Pancreas (tissue), 10 donors: ENCODE measurements at places on chromosomes 16 and 17.

DNA sequence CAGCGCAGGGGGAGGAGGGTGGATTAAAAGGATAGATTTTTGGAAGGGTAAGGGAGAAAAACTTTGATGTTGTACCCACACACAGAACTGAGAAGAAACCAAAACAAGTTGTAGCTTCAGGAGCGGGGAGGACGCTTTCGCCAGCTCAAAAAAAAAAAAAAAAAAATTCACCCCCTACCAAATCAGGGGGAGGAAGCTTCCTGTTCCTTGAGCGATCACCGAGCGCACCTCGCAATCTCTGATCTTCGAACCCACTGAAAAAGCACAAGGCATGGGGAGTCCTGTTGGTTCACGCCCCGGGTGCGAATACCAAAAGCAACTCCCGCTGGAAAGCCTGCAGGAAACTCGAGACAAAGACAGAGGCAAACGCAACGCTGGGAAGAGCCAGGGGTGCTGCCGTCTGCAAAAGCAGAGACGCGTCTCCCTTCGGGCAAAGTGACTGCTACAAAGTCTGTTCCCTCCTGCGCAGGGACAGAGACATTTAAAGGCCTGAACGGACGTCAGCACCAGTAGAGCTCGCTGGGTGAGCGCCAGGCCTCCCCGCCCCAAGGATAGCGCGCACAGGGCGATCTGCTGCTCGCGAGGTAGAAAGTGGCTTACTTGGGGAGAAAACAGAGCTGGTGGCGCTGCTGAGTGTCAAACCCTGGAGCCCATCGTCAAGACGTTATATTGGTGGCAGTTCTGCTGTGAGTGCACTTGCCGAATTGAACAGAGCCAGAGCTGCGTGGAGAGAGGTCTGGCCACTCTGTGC is 190.4 kb downstream of the USP22 start:
- DNase-seq: no peak

- no peak for DNase-seq
Measured at GRCh38 chr17:79600681-79601131, 10.1 kb downstream of the RBFOX3 start.

GRCh38 chr16:17265154-17265553 is 205.6 kb downstream of the XYLT1 start:
- DNase-seq: no peak

DNA sequence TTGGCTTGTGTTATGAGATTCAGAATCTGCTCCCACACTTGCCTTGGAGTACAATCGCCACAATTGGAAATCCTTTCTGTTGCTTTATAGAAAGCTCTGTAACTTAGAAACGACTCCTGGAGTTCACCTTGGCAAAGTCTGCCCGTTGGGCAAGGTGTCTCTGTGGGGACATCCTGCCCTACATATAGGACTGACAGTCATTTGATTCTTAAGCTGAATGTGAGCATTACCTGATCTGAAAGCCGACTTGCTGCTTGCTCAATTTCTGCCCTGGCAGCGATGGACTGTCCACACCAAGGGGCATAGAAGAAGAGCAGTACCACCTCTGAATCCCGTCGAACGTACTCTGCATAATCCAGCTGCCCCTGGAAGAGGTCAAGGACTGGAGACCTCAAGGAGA is 6.9 kb downstream of the TXNDC11 start:
- DNase-seq: no peak

DNA sequence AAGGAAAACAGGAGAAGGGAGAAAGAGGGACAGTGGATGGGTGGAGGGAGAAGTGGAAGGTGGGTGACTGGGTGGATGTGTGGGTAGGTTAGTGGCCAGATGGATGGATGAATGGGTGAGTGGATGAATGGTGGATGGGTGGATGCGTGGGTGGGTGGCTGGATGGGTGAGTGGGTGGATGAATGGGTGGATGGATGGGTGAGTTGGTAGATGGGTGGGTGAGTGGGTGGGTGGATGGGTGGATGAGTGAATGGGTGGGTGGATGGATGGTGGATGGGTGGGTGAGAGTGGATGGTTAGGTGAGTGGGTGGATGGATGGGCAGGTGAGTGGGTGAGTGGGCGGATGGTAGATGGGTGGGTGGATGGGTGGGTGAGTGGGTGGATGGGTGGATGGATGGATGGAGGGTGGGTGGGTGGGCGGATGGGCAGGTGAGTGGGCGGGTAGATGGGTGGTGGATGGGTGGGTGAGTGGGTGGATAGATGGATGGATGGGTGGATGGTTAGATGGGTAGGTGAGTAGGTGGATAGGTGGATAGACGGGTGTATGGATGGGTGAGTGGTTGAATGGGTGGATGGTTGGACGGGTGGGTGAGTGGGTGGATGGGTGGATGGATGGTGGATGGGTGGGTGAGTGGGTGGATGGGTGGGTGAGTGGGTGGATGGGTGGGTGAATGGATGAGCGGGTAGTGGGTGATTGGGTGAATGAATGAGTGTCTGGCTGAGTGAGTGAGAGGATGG is 702 bp upstream of the MARVELD3 start:
- DNase-seq: no peak

GRCh38 chr17:61444075-61444474 is 8.1 kb upstream of the TBX4 start:
- DNase-seq: no peak

DNA sequence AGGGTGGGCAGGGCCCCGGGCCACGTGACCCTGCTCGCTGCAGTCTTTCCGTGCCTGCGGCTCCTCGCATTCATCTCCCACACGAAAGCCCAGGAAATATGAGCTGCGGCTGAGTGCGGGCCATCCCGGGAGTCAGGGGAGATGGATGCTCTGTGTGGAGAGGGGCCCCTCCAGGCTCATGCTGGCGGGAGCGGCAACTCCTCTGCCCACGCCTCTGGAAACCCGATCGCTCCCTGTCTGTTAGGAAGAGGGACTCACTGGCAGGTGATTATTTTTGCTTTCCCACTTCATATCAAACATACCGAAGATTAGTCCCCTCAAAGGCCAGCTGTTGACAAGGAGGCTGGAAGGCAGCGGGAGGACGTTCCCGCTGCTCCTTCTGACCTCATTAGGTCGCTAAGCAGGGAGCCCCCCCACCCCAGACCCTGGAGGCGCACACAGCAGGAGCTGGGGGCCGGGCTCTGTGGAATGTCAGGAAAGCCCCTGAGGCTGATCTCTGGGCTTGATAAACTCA is 228.5 kb downstream of the FOXL1 start:
- no peak for DNase-seq

- DNase-seq: no peak
Measured at GRCh38 chr16:11748404-11749254, 6.0 kb upstream of the TXNDC11 start.
